BJ (cell line): ENCODE measurements at places on chromosomes 5 and 9. TPM values are rescaled to one million over a fixed set of nuclear protein-coding genes. Genes with fewer than 3 reads are reported as not detected.

The PCDHGB7 gene
- polyA plus RNA-seq = 7.6 and 9.6 TPM in 2 replicates

DNA sequence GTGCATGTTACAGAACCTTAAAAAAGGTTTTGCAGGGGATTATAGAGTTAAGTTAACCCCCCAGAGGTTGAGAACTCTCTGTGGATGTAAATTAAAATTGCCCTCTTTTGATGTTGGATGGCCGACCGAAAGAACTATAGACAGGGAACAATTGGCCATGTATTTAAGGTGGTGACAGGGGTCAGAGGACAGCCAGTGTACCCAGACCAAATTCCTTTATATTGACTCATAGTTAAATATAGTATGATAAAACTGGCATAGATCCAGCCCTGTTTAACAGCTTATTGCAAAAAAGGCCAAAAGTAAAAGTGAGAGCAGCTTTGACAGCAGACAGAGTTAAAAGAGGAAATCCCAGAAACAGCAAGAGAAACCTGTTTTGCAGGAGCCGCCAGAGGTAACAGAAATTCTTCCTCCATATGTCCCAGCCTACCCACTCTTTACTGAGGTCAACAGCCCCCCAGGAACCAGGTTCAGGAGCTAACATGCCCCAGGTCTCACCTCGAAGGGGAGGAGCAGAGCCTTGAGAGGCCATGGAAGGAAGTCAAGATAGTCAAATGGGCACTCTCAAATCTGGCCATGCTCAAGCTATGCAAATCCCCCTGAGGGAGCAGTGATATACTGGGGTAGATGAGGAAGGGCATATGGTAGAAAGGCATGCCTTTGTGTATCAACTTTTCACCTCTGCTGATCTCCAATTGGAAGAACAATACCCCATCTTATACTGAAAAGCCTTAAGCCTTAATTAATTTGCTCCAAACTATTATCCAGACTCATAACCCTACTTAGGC lies 156.4 kb upstream of the COX7C start:
- no peak for DNase-seq

DNA sequence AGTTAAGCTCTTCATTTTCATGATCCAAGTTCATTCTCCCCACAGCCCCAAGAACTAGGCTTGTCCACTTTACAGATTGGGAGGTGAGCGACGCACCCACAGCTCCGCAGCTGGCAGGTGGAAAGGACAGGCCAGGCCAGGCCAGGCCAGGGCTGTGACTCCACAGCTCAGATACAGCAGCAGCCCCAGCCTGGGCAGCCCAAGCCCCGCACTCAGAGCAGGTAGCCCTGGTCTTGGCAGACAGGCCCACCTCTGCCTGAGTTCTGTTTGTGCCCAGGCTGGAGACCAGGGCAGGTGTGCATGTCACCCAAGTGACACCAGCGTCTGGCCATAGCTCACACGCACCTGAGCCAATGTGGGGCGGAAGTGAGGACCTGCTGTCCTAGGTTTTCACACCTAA lies 124.7 kb downstream of the WNK2 start:
- DNase-seq = no peak

The PCDHA6 gene
- polyA plus RNA-seq = 0.02 and 0.09 TPM in 2 replicates

GRCh38 chr5:118236108-118236849 lies 752.1 kb downstream of the DTWD2 start:
- DNase-seq = no peak

The CLIC3 gene
- 3.9 and 4.0 TPM in 2 replicates for polyA plus RNA-seq

The TOR4A gene
- polyA plus RNA-seq = 16.9 and 23.8 TPM in 2 replicates

DNA sequence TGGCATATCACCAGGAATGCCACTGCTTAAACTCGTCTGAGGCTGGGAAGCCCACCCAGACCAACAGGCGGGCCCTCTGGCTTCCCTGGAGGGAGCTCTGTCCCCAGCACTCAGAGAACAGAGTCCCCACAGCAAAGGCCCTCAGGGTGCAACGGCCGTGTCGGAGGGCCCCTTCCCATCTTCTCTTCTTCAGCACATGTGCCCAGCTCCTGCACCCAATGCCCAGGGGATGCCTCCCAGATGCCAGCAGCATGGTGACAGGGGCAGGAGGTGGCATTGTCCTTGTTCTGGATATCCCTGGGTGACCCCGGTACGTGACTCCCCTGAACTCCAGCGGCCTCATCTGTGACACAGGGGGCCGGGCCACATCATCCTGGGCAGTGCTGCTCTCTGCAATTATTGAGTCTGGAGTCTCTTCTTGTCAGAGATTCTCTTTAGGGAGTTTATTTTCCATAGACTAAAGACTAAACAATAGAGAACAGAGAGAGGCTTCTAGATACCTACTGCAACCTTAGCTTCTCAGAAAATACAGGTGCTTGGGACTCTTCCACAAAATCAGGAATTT lies 13.6 kb upstream of the OLFM1 start:
- DNase-seq = no peak

DNA sequence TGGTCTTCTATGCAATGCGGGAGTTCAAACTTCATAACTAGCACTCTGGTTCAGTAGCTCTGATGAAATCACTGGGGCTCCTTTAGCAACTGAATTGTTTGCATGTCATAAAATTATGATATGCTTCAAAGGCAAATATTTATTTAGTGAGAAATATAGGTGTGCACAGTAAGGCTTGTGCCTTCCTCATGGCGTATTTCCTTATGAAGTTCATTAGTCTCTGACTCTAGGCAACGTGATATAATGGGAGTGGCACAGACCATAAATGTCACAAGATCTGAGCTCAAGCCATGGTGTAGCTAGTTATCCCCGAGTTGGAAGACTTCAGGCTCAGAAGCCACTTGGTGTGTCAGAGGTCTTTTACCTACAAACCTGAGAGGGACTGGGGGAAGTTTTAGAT lies 35.5 kb downstream of the PIP5K1B start:
- no peak for DNase-seq

- no peak for DNase-seq
Observed at GRCh38 chr9:109683521-109683920, 96.5 kb upstream of the PALM2AKAP2 start.

- no peak for DNase-seq
Observed at GRCh38 chr5:33840927-33841547, 50.8 kb downstream of the ADAMTS12 start.

The RASGRF2 gene
- 0.85 and 1.3 TPM in 2 replicates for polyA plus RNA-seq

DNA sequence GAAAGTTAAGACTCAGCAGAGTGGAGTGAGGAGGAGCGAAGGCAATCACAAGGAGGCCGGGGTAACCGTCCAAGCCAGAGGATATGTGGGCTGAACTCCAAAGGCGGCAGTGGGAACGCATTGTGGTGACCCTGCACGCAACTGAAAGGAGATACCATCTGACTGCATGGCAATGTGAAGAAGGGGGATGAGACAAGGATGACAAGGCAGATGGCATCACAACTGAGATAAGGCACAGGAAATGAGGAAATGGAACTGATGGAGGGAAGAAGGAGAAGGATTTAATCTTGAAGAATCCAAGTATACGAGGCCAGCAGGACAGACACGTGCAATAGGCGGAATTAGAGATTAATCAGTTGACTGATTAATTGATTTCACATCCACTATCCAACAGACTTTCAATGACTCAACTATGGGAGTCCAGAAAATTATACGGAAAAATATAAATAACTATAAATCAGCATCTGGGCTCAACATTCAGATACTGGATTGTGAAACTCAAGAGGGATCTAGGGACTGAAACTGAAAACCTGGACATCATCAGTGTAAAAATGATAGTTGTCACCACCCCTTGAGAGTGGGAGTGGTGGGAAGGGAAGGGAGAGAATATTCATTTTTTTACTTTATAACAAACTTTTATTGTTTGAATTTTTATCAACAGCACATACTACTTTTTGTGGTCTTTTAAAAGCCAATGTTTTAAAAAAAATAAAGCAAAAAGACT lies 86.1 kb downstream of the ARL15 start:
- DNase-seq = no peak

DNA sequence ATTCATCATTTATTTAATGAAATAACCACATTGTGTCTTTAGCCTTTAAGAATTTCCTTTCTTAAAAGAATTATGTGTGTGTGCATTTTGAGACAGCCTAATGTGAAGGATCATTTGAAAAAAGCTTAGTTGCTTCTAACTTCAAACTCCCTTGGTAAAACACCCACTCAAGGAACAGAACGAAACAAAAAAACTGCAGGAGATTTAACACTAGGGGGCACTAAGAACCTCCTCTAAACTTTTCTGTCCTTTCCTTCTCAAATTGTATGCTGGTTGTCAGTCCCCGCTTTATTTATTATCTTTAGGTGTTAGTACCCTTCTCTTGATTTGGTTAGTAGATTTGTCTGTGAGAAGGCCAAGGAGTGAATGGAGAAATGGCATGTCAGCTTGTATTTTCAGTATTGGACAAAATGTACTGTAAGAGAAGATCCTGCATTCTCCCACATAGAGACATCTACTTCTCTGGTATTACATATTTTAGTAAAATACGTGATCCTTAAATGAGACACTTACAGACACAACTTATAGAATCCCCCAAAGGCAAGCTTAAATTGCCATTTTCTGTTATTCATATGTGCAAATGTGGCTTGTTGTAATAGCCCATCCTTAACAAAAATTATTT lies 229.7 kb downstream of the MRPS30 start:
- DNase-seq = no peak

The SLC25A51 gene
- polyA plus RNA-seq = 15.6 and 24.4 TPM in 2 replicates

The RUFY1 gene
- polyA plus RNA-seq = 25.6 and 26.4 TPM in 2 replicates

The FOXD4L4 gene
- not detected in 2 replicates for polyA plus RNA-seq

DNA sequence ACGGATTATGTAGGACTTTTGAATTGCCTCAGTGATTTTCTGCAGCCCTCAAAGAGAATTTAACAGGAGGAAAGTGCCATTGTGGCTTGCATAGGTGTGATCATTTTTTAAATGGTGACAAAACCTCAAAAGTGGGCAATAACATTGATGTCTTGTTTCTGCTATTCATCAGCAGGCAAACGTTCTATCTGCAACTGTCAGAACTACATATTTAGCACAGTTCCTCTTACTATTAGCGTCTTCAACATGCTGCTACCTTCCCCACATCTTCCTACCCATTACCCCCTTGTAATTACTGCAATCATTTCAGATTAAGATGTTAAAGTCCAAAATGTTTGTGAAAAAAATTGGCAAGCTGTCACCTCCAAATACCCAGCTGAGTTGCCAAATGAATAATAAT lies 254.6 kb downstream of the SMARCA2 start:
- DNase-seq = no peak

GRCh38 chr9:110047955-110048402 lies 160.0 kb downstream of the C9orf152 start:
- no peak for DNase-seq

DNA sequence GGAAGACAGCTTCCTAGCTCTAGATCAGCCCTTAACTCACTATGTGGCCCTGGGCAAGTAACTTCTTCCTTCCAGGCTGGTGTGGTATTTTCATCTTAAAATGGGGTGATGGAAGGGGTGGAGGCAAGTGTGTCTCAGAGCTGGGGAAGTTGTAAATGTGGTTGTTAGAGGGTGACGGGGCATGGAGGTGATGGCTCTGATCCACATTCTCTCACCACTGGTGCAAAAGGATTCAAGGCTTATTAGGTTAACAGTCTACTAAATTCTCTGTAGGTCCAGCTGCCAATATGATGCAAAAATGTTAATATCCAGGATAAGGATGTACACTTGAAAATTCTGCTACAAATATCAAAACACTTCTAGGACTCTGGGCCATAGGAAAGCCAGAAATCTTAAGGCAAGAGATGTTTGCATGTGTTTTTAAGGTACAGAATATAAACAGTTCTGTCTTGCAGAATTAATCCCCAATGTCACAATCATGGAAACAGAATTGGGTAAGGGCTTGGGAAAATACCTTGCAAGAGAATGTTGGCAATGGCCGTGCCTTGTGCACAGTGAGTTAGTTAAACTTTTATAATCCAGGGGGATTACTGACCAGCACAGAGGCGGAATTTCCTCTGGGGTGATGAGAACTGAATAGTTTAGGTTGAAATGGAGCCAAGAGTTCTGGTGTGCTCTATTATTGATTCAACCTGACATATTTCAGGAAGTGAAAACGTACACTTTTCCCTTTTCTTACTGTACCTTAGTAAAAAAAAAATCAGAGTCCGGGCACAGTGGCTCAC lies 19.8 kb downstream of the TNFSF15 start:
- DNase-seq = no peak

GRCh38 chr9:18333157-18333556 lies 140.8 kb upstream of the ADAMTSL1 start:
- DNase-seq = no peak

DNA sequence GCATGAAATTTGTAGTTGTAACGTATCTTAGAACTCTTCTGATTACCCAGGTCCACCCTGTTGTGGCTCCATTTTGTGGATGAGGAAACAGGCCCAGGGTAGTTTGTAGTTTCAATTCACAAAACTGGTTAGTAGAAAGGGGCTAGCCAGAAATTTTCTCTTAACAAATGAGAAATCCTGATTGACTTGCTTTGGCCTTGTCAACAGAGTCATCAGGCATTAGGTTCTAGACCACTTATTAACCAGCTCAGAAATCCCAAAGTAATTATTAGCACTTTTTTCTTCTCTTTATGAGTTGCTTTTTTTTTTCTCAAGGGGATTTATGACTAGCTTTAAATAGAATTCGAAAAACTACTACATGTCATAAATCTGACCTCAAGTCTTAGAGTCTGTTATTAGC lies 160.2 kb downstream of the SH3GL2 start:
- DNase-seq = no peak

The TERT gene
- not detected in 2 replicates for polyA plus RNA-seq

DNA sequence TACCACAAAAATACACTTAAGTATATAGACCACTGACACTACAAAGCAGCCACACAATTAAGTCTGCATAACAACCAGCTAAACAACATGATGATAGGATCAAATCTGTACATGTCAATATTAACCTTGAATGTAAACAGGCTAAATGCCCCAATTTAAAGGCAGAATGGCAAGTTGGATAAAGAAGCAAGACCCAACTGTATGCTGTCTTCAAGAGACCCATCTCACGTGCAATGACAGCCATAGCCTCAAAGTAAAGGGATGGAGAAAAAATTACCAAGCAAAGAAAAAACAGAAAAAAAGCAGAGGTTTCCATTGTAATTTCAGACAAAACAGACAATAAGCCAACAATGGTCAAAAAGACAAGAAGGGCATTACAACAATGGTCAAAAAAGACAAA lies 77.3 kb upstream of the APC start:
- DNase-seq = no peak

The KIF24 gene
- polyA plus RNA-seq = 1.6 and 1.9 TPM in 2 replicates

- no peak for DNase-seq
Observed at GRCh38 chr5:38022631-38023030, 182.8 kb upstream of the GDNF start.

DNA sequence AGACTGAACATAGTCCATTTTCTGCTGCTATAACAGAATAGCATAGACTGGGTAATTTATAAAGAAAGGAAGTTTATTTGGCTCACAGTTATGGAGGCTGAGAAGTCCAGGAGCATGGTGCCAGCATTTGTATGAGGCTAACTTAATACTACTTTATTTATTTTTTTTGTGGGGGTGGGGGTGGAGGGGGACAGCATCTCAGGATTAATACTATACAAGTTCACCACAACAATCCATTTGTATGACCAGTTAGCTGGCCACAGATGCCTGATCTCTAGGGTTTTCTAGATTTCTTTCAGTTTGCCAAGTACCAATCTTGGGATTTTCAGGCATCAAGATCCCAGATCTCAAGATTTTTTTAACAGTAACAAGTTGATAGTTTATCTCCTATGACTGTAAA lies 20.3 kb downstream of the ANGPTL2 start:
- DNase-seq = no peak

The SMIM23 gene
- not detected in 2 replicates for polyA plus RNA-seq

GRCh38 chr5:91179018-91179417 lies 204.1 kb downstream of the ARRDC3 start:
- peak; percentile 35 for DNase-seq

The ENG gene
- polyA plus RNA-seq = 23.3 and 44.6 TPM in 2 replicates

- DNase-seq = no peak
Observed at GRCh38 chr5:10863763-10864383, 102.8 kb upstream of the DAP start.

The CYLC2 gene
- polyA plus RNA-seq = not detected in 2 replicates

- no peak for DNase-seq
Observed at GRCh38 chr5:56493766-56494165, 260.6 kb upstream of the ANKRD55 start.
